Activated CD4-positive, alpha-beta T cell treated with anti-CD3 and anti-CD28 coated beads, Interleukin-2, amount 50 U/mL, for 16 hours (primary cell): ENCODE measurements at places on chromosomes 5 and 9.

GRCh38 chr9:114861922-114862605 is 56.2 kb upstream of the TNFSF15 start:
- DNase-seq: no peak

DNA sequence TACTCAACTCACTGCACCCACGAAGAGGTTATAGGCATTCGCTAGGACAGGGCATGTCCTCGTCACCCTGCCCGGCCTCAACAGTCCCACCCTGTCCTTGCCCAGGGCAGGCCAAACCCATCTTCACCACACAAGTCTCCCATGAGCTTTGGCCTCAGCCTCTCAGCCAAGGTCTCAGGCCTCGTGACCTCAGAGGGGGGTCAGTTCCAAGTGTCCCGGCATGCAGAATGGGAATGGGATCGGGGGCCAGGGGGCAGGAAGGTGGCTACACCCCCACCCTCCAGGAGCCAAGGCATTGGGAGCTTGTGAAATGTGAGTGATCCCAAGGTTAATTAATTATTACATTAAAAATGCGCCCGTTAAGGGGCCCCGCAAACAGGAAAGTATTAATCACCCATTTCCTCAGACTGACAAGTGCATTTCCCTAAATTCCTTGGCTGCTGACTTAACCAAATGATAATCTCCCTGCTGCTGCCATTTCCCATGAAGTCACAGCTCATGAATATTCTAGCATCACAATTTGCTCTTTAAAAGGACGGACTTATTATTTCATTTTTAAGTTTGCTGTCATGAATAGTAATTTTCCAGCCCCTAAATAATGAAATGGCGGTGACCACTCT is 8.0 kb upstream of the UBAC1 start:
- DNase-seq: no peak

GRCh38 chr5:88093765-88094164 is 174.9 kb downstream of the TMEM161B start:
- DNase-seq: no peak

- no peak for DNase-seq
These were observed 76.5 kb upstream of the IRX4 start for GRCh38 chr5:1959231-1959630.

GRCh38 chr5:79640571-79641055 is 28.4 kb downstream of the TENT2 start:
- DNase-seq: no peak

DNA sequence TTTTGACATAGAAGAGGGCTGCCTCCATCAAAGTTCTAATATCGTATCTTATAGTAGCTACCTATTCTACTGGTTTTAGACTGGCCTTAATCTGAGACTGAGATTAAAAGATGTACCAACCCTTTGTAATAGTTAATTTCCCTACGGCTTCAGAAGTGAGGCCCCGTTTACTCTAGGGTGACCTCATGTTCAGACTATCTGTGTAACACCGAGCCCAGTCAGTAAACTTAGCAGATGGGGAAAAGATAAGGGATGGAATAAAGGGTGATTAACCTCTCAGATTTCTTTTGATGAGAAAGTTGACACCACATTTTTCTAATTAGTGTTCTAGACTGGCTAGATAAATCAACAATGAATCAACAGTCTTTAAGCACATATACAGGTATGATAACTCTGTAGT is 283.1 kb downstream of the KCTD16 start:
- no peak for DNase-seq

- DNase-seq: no peak
These were observed 102.6 kb downstream of the DAB2IP start for GRCh38 chr9:121753802-121754654.

DNA sequence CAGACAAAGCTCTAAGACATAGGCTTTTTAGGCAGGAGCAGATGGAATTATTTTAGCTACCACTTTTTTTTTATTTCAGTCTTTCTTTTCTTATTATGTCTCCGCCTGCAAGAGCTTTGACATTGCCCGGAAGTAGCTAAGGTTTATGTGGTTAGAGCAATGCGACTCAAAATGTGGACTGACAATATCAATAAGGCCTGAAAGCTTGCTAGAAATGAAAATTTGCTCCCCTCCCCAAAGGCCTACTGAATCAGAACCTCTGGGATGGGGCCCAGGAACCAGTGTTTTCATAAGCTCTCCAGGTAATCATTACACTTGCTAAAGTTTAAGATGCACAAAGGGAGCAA is 81.3 kb downstream of the SUSD1 start:
- peak; percentile 37 for DNase-seq

DNA sequence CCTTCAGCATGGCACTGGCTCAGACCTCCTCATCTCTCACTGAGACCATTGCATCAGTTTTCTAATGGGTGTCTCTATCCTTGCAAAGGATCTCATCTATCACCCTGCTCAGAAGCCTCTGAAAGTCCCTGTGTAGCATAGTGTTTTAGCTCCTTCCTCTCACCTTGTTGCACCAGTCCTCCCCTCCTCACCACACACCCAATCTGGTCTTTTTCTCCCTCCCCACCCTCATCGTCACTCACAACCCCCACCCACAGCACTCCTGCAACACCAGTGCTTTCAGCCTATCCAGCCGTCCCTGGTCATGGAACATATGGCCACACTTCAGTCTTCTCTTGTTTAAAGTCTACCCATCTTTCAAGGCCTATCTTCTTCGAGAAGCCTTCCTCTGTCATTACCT is 74.5 kb downstream of the ANGPTL2 start:
- DNase-seq: no peak

GRCh38 chr9:89445801-89446251 is 52.1 kb downstream of the SEMA4D start:
- DNase-seq: no peak

- DNase-seq: no peak
These were observed 37.9 kb downstream of the PCDH1 start for GRCh38 chr5:141840280-141840812.

GRCh38 chr9:137711678-137712105 is 92.9 kb downstream of the EHMT1 start:
- DNase-seq: no peak

DNA sequence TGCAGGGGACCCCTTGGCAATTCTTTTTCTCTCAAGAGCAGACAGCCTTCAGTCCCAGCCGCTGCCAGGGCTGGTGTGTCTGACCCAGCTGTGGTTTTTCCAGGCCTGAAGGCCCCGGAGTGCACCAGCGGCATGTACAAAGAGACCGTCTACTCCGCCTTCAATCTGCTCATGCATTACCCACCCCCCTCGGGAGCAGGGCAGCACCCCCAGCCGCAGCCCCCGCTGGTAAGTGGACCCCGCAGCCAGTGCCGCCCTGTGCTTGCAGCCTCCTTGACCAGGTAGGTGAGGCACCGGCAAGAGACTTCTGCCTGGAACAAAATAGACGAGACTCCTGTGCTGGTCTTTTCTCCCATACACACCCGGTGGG is 1.3 kb downstream of the TCF7 start:
- DNase-seq: no peak

GRCh38 chr9:4508246-4508906 is 18.1 kb downstream of the SLC1A1 start:
- DNase-seq: no peak

DNA sequence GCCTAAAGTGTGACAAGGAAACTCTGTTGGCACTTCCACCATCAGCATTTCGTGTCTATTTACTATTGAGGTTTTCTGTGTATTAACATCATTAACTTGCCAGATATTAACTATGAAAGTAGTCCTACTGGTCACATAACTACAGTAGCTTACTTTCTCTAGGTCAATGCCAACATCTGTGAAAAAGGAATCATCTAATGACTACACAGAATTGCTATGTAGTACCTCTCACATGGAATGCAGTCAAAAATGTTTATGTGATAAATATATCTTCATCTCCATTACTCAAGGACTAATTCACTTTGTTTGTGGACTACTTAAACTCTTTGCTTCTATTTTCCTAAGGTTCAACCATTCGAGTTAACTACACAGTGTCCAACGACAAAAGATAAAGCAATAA is 2.1 kb downstream of the SCAI start:
- DNase-seq: no peak

DNA sequence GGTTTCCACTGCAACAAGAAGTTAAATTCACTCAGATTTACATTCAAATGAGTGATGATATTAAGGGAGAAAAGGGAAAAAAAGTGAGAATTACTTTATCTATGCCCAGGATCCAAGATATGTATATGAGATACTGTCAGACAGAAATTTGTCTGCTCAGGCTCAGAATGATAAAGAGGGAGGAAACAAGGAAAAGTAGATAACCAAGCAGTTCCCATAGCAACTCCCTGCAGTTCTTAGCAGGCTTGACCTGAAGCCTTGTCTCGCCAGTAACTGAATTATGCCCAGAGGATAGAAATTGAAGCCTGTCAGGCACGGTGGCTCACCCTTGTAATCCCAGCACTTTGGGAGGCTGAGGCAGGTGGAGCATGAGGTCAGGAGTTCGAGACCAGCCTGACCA is 304.4 kb downstream of the TLE1 start:
- DNase-seq: no peak

GRCh38 chr9:19200229-19200628 is 30.3 kb upstream of the DENND4C start:
- no peak for DNase-seq

- DNase-seq: no peak
These were observed 3.7 kb downstream of the SYK start for GRCh38 chr9:90805006-90805996.

- DNase-seq: no peak
These were observed 88.0 kb downstream of the FNBP1 start for GRCh38 chr9:129954868-129955550.

DNA sequence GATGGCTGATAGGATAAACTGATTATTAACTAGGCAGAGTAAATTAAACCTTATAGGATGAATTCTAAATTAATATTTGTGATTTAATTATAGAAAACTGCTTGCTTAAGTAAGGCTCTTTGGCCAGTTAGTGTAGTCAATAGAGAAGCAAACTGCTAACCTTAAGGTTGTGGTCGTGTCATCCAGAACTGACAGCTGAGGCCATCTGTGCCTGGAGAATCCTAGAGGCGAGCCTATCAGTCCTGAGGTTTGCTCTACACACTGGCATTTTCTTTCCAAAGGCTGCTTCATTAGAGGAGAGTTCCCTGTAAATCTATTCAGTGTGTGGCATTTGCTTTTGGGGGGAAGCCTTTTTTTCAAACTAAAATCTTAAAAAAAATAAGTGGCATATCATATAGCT is 169.2 kb downstream of the MEF2C start:
- no peak for DNase-seq

GRCh38 chr9:77455312-77455927 is 192.7 kb downstream of the GNA14 start:
- peak; percentile 55 for DNase-seq

GRCh38 chr5:175683921-175684320 is 26.1 kb downstream of the HRH2 start:
- no peak for DNase-seq

- no peak for DNase-seq
These were observed 105.9 kb downstream of the MARCHF3 start for GRCh38 chr5:126924331-126925033.

DNA sequence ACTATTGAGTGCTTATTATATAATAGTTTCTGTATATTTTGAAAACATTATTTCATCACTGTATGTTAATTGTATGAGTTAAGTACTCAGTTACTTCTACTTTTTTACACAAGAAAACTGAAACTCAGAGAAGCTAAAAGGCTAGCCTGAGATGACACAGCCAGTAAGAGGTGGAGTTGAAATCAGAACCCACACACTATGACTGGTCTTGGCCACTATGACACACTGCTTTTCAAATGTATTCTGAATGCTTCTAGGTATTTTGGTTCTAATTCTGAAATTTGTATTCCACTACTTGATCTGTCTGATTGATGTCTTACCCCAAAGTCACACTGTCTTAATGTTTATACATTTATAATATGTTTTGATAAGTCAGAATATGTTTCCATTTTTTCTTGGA is 181.8 kb downstream of the ZDHHC21 start:
- peak; percentile 37 for DNase-seq

GRCh38 chr9:120510816-120511215 is 69.2 kb downstream of the CDK5RAP2 start:
- DNase-seq: no peak

DNA sequence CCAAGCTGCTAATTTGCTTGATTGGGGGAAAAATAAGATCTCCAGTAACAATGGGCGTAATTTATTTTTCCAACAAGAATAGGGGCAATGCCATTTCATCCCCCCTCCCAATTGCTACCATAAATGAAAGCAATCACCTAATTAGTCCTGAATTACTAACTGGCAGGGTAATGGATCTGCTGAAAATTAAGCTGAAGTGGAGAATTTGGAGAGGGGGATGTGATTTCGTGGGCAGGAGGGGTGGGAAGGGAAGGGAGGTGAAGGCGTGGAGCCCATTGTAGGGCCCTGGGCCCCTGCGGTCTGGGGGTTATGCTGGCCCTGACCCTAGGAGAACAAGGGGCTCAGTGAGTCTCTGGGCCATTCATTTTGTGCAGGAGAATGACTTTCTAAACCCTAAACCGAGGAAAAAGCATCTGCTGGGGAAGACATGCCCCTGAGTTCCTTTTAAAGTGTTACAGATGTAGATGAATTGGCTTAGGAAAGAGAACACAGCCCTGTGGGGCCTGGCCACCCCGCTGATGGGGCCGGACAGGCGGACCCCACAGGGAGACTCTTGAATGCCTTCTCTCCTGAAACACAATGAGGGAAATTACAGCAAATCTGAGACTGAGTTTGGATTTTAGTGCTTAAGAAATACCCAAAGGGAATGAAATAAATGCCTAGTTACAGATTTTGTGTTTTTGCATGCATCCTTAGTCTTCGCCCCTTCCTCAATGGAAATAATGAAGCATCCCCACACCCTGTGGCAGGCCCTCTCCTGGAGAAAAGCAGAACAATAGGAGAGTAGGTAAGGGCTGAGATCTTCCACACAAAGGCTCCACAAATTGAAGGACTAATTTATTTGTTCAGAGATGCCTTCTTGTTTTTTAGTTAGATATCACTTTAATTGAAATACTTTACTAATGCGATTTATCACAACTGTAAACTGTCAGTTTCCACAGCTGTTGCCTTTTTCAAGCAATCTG is 143.2 kb downstream of the PSAT1 start:
- DNase-seq: no peak

DNA sequence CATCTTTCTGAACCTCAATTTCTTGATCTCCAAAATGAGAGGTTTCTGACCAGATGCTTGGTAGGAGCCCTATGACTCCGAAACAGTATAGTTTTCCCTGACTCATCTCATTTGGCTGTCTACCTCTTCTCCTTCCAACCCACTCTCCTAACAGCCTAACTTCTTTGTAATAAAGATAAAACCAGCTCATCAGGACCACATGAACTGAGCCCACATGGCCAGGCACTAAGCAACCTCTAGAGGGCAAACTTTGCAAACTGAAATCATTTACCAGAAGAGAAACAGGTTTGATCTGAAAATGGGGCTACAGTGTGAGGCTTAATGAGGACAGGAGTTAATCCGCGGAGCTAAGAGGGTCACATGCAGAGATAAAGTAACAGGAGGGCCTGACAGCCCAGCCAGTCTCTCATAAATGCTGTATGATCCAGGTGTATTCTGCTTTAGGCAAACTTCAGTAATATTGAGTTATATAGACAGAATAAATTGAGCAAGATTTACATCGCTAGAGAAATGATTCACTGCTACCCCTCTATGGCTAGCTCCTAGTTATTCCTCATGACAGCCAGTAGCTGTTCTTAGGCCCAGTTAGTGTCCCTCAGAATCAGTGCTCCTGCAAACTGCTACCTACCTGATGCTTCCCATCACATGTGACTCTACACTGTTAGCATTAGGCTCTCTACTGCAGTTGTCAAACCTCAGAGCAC is 64.6 kb downstream of the ABCA1 start:
- DNase-seq: peak; percentile 60

GRCh38 chr5:69368458-69369339 is 621 bp downstream of the AK6 start:
- DNase-seq: peak; percentile 29

GRCh38 chr9:100595391-100596199 is 17.7 kb downstream of the CAVIN4 start:
- peak; percentile 58 for DNase-seq
